Activated CD8-positive, alpha-beta memory T cell treated with anti-CD3 and anti-CD28 coated beads for 48 hours (primary cell): ENCODE measurements at places on chromosomes 5 and 9.

DNA sequence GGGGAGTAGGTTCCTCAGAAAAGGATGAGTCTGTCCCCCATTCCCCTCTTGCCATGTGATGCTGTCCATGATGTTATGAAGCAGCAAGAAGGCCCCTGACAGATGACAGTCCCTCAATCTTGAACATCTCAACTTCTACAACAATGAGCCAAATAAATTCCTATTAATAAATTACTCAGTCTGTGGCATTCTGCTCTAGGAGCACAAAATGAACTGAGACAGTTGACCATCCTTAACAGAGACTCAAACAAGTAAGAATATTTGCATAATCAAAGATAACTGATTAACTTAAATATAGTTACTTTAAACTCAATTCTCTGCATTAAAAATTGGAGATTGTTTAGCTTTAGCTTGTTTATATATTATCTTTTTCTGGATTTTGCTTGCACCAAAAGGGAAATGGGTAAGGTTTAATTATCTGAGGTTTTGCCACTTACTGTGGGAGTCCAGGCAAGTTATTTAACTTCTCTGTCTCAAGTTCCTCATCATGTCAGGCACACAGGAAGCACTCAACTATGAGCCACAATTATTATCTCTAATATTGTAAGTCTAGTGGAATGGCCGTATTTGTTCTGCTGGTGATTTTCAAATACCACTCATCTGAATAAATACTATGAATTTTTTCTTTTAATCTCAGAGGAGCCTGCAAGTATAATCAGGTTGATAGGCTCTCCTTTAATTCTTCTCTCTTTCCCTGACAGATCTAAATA lies 162.9 kb downstream of the TSSK1B start:
- no peak for DNase-seq

DNA sequence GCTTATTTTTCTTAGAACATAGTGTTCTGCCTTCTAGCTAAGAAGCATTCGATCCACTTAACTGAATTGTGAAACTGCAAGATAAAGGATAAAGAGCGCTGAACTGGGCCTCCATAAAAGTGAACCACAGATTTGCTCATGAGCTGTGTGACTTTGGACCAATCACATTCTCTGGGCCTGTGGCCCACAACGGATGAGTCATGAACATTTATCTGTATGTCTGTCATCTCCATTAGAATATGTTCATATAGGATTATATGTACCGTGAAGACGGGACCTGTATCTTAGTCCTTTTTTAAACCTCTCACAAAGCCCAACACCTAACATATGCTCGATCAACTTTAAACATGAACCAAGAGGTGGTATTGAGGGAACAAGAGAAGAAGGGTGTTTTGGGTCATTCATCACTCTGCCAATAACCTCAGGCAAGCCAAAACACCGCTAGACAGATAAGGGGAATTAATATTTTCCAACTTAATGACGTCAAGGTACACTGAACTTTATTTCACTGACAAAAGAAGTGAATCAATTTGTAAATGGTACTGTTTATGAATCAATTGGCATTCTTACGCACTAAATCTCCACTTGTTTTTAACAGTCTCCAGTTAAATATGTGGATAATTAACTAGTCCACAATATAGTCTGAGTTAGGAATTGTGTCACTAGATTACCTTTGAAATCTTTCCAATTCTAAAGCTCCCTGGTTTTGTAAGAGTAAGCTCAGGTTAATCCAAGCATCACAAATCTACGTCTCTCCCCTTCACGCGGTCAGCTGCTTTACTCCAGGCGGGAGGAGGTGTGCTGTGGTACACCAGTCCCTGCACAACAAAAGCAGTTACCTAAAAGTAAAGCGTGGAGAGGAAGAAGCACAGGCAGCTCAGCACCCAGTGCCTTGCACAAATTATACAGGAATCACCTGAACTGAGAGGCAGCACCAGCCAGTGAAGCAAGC lies 1.6 kb downstream of the TMEM245 start:
- DNase-seq, result no peak

- DNase-seq, result no peak
Measured at GRCh38 chr5:177440211-177440989, 6.2 kb upstream of the PRR7 start.

- no peak for DNase-seq
Measured at GRCh38 chr5:68521776-68522175, 306.2 kb downstream of the PIK3R1 start.

- DNase-seq, result no peak
Measured at GRCh38 chr9:75824816-75825568, 65.5 kb upstream of the PCSK5 start.
